ENCODE measurements at places on chromosomes 7 and 10.

GRCh38 chr7:50357426-50357825 lies 52.9 kb downstream of the IKZF1 start:
- no peak for DNase-seq

DNA sequence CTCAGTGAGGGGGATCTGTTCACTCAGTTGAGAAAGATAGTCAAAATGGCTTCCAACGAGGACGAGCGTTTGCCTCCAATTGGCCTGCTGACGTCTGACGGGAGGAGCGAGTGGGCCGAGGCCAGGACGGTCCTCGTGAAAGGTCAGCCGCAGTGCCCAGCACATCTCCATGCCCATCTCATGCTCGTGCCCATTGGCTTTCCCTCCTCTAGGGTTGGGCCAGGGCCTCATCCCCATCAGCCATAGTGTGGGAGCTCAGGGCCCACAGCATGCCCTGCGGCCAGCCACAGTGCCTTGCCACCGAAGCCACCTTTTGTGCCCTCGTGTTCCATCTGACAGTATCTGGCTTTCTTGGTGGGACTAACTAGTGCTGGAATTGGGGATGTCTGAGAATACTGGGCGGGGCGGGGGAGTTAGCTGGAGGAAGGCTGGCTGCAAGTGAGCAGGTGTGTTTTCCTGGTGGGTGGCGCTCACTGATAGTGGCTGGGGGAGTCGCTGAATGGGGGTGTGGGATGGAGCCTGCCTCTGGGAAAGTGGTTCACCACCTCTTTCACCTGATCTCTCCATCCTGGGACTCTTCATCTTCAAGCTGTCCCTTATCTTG lies 13.9 kb downstream of the CHAT start:
- DNase-seq: no peak

GRCh38 chr10:18094793-18095192 lies 45.4 kb upstream of the CACNB2 start:
- no peak for DNase-seq

DNA sequence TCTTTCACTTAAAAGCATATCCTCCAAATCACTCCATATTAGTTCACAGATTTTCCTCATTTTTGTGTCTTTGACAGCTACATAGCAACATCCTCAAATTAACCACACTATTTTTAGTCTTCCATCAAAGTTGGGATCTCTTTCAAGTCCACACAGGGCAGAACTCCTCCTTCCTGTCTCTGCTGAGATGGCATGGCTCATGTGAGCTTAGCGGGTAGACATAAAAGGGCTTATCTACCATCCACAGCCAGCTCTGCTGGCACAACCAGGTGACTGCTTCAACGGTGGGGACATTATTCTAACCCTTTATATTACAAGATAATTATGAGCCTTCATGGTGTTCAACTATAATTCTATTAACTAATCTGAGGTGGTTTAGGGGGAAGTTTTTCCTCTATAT lies 35.5 kb downstream of the ICA1 start:
- DNase-seq: no peak

GRCh38 chr10:6780008-6780677 lies 200.1 kb upstream of the PRKCQ start:
- DNase-seq: no peak

GRCh38 chr10:1399431-1400100 lies 337.8 kb downstream of the ADARB2 start:
- DNase-seq: no peak

DNA sequence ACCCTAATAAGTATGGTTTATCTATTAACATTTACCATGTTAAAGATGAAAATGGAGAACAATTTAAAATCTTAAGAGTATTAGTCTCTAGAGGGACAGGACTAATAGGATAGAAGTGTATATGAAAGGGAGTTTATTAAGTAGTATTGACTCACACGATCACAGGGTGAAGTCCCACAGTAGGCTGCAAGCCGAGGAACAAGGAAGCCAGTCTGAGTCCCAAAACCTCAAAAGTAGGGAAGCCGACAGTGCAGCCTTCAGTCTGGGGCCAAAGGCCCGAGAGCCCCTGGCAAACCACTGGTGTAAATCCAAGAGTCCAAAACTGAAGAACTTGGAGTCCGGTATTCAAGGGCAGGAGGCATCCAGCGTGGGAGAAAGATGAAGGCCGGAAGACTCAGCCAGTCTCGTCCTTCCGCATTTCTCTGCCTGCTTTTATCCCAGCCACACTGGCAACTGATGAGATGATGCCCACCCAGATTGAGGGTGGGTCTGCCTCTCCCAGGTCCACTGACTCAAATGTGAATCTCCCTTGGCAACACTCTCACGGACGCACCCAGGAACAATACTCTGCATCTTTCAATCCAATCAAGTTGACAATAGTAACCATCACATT lies 140.8 kb upstream of the FAM20C start:
- DNase-seq: no peak

DNA sequence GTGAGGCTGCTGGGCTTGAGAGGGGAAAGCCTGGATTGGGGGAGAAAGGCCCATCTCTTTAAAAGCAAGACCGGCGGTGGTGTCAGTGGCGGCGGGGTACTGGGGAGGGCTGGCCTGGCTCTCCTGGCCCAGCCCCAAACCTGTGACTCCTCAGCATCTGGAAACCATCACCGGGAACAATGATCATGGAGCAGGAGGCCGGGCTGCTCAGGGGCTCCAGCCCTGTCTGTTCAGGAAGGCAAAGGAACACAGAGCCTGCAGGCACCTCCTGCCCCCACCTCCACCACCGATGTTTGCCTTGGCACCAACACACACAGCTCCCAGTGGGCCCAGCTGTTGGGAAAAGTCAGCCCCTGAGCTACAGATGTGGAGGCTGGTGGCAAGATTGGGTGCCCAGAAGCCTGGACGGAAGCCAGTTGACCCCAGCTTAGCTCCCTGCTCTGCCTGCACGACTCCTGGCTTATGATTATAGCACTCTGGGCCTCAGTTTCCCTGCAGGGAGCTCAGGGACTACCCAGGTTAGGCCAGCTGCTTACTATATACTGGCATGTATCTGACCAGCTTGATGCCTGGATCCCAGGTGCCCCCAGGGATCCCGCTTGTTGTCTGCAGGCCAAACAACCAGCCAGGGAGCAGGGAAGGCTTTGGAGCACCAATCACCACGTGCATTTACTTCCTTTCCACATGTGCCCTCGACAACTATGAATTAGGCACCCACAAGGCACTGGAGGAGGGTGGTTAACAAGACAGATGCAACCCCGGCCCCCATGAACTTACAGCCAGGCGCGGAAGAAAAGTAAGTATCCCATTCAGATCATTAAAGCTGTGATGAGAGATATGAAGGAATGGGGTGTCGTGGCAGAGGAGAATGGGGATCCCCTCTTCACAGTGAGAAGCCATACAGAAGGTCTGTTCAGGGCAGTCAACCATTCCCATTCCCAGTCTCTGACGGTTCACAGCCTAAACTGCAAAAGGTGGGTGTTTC lies 37.3 kb downstream of the ZCCHC24 start:
- peak; percentile 70 for DNase-seq

DNA sequence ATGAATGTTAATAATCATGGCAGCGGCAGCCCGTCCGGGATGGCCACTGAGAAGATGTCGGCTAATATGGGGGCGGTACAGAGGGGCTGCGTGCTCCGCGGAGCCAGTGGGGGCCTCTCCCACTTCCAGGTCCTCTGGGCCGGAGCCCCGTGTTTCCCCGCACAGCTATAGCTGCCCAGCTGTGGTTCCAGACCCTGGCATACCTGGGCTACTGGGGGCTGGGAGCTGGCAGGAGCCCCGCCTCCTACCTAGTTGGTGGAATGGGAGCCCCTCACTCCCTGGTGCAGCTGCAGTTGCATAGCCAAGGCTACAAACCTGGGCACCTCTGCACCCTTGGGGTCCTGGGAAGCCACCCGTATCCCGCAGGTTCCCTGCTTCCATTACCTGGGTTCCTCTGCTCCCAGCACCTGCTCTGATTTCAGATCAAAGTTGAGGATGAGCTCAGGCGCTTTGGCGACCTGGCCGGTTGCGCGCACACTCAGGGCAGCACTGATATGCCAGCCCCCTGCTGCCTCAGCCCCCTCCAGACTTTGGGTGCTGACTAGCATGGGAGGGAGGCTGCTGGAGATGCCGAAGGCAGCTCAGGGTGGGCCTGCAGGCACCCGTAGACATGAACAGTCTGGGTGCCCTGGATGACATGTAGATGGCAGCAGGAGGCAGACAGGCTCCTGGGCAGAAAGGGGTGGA lies 236.5 kb upstream of the SEMA3D start:
- no peak for DNase-seq

DNA sequence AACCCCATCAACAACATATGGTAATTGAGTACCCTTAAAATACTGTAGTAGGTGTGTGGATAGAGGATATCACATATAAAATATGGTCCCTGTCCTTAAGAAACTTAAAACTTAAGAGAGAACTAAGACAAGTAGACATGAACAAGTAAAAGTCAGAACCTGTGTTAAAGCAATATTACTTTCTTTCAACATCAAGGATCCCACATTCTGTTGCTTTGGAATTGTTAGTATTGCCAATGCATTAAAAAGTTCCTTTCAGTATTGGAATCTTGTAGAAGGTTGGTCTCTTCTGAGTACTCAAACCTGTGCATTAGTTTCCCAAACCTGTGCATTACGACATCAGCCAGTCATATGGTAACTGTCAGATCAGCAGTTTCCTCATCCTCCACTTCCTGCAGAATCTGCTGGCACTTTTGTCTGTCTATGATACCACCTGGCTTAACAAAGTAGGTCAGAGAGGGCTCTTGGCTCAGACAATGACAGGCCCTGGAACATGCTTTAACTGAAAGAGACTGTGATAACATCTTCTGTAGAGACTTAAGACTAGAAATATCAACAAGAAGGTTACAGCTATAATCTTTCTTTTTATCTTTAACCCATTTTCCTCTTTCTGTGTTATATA lies 56.5 kb downstream of the CCDC71L start:
- DNase-seq: no peak

DNA sequence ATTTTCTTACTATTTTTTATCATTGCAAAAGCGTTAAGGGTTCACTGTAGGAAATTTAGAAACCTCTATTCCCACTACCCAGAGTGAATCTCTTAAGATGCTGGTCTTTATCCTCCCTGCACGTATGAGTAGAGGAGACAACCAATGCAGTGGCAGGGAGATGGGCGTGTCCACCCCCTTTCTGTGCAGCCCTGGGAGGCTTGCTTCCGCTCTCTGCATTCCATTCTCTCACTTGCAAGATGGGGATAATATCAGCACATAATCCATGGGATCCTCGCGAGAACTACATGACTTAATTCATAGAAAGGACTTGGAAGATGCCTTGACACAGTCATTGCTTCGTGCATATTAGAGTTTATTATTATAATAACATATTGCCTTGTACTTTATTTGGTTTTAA lies 196.2 kb downstream of the KLF6 start:
- no peak for DNase-seq

DNA sequence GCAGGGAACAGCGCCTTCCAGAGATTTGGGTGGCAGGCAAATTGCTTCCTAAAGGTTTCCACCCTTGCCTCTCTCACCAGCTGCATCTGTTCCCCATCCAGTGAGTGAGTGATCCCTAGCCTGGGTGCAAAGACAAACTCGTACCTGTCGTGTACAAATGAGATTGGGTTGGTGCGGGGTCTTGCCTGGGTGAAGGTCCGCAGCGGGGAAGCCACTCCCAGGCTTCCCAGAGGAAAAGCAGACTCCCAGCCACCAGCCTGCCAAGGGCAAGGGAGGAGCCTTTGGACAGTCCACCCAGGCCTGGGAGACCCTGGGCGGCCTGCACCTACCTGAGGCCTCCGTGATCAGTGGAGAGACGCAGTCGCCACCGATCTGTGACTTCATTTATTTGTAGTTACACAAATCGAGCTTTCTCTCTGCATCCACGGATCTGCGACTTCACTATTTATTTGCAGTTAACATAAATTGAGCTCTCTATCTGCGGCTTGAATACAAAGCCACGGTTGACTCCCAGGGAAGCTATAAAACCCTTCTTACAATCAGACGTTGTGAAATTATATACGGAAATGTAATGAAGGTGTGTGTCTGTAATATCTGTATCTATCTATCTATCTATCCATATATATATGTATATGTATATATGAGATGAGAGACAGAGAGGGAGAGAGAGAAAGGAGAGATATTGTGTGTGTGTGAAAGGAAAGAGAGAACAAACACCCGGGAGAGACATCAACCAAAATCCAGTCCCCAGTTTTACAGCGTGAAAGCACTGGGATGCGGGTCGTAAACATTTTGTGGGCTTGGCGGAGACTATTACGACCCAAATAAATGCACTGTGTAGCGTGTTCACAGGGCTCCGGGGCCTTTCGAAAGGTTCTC lies 3.0 kb upstream of the HOXA7 start:
- DNase-seq: no peak

DNA sequence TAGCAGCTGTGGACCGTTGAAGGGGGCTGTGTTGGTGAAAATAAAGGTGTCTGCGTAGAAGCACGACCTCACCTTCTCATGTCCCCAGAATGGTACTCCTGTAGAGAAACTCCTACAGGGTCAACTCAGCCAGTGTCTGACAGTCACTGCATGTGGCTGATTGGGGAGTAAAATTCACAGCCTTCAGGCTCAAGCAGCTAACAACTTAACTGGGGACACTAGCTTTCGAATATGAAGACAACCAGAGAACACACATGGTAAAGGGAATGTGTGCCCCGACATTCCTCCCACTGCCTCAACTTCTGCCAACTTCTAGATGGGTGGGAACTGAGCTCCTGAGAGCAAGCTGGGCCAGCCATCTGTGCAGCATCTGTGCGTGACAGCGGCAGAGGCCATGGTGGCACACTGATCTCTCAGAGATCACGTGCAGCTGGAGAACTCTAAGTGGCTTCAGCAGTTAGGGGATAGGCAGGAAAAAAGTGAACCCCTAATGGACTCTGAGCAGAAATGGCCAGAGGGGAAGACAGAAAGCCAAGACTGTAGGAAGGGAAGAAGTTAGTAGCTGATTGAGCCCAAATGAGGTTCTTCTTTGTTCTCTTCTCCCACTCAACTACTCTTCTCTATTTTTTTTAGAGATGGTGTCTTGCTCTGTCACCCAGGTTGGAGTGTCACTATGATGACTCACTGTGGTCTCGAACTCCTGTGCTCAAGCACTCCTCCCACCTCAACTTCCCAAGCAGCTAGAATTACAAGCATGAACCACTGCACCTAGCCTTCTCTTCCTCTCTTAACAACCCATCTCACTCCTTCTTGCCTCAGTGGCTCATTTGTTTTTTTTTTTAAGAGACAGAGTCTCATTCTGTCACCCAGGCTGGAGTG lies 280.8 kb downstream of the ZEB1 start:
- no peak for DNase-seq

DNA sequence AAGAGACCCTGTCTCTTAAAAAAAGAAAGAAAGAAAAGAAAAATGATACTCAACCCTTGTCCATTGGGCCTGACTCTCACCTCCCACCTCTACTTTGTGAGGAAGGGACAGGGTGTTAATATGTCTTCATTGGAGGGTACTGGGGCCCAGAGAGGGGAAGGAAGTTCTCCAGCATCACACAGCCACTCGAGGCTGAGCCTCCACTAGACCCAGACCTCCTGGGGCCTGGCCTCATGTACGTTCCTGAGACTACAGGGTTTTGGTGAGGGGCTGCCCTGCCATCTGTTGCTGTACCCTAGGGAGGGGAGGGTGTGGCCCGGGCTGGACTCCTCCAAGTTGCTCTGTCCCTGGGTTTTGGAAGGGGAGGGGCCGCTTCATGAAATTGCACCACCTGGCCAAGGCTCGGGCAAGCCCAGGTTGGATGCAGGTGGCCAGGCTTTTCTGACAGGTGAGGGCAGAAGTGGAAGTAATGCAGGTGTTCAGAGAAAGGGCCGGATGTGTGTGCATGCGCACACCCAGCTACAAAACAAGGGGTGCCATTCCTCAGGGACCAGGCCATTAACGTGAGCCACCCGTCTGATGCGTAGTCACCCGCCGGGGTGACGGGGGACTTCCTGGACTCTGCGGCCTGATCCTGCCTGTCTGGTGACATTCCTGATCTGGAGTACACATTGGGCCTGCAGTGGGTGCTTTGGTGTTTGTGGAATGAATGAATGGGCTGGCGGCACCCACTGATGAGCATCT lies 21.7 kb downstream of the GTF2IRD1 start:
- no peak for DNase-seq

- peak; percentile 50 for DNase-seq
These were observed 280.0 kb downstream of the REEP3 start for GRCh38 chr10:63801166-63801565.

All from eye (tissue), 1 donor.